ENCODE measurements at places on chromosomes 3 and 15.

- DNase-seq: no peak
Observed at GRCh38 chr3:172148241-172148640, 108.9 kb downstream of the FNDC3B start.

DNA sequence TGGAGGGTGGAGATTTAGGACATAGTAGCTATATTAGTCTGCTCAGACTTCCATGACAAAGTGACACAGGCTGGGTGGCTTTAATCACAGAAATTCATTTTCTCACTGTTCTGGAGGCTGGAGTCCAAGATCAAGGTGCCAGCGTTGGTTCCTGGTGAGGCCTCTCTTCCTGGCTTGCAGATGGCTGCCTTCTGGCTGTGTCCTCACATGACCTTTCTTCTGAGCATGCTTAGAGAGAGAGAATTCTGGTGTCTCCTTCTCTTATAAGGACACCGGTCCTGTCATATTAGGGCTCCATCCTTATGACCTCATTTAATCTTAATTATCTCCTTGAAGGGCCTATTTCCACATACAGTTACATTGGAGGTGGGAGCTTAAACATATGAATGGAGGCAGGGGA lies 14.9 kb upstream of the SHC4 start:
- DNase-seq: no peak

GRCh38 chr3:33317963-33318709 lies 40.9 kb downstream of the FBXL2 start:
- DNase-seq: no peak

DNA sequence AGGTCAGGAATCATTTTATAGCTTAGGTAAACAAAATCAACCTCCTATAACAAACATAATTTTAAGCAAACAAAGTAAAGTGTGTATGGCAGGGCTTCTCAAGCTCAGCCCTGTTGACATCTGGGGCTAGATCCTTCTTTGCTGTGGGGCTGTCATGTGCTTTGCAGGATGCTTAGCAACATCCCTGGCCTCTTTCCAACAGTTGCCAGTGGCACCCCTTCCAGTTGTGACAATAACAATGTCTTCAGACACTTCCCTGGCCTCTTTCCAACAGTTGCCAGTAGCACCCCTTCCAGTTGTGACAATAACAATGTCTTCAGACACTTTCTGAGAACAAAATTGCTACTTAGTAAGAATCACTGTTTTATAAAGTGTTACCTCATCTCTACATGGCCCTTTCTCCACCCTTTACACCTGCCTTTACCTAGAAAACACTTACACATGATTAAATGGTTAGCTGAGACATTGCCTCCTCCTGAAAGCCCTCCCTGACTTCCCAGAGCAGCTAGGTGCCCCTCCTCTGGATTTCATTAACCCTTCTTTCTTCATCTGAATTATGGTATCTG lies 194.0 kb upstream of the LMCD1 start:
- DNase-seq: no peak

DNA sequence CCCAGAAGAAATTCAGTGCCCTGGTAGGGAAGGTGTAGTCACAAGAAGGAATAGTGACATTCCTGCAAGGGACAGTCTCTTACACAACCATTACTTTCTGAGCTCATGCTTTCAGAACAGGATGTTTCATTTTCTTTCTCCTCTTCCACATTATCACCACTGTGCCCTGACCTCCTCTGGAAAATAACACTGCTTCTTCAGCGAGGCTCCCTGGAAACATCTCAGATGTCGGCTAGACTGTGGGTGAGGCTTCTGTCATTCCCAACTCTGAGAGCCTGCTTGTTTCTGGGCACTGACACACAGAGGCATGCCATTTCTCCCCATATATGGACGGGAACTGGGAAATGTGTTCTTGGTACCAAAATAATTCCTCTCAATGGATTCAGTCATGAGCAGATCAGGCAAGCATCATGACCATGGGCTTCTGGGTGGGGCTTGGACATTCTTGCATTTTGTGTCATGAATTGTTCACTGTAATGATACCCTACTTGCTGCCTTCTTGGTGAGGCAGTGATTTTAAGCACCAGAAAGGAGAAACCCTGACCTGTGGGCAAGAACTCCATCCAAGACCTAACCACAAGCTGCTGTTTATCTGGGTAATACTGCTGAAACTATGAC lies 14.3 kb upstream of the TNFAIP8L3 start:
- no peak for DNase-seq

GRCh38 chr3:188526057-188526456 lies 372.1 kb downstream of the LPP start:
- no peak for DNase-seq

- no peak for DNase-seq
Observed at GRCh38 chr3:129360705-129361460, 67.6 kb downstream of the EFCAB12 start.

- no peak for DNase-seq
Observed at GRCh38 chr3:37901721-37902120, 40.0 kb downstream of the CTDSPL start.

- no peak for DNase-seq
Observed at GRCh38 chr3:31180274-31180673, 285.8 kb upstream of the GADL1 start.

DNA sequence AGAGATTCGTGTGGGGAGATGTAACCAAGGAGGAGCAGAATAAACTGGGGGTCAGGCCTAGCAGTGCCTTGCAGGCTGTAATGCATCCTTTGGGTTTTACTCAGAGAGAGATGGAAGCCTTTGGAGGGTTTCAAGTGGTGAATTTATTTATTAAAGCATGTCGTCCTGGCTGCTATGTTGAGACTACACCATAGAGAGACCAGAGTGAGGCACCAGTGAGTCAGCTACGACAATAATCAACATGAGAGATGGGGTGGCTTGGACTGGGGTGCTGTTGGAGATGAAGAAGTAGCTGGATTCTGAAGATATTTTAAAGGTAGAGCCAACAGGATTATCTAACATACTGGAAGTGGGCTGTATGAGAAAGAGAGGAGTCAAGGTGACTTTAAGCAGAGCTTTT lies 335.3 kb upstream of the ARHGEF26 start:
- DNase-seq: no peak

DNA sequence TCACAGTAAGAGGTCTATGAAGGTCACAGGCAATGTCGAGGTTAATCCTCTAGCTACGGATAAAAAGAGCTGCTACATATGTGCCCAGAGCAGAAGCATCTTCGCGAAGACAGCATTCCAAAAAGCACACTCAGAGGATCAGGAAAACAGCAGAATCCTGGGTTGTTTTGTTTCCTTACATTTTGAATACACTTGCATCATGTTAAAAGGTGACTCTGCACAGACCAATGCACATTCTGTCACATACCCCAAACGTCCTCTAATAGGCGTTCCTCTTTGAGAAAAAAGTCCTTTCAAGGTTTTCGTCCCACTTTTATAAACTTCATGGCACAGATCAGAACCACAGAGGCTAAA lies 52.7 kb downstream of the VGLL4 start:
- no peak for DNase-seq

- no peak for DNase-seq
Observed at GRCh38 chr3:150913133-150913922, 8.1 kb upstream of the MINDY4B start.

DNA sequence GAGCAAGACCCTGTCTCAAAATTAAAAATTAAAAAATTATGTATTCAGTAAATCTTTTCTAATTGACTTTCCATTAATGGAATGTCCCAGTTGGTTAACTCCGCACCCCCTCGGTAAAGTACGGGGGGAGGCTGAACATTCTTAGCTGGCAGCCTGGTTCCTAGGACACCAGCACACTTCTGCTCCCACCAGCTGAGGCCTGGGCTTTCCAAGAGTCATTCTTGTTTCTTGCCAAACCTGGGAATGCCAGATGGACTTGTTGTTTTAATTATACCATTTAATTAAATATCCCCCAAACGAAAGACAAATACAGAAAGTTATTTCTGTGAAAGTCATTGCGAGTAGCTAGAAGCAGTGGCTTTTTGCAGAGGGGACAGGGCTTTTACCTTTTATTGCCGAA lies 179.4 kb downstream of the VGLL4 start:
- DNase-seq: no peak

Measured in stimulated activated CD8-positive, alpha-beta memory T cell treated with anti-CD3 and anti-CD28 coated beads, Interleukin-4, amount 100 ng/mL, for 4 hours (primary cell).